ENCODE measurements at places on chromosomes 4 and X.

DNA sequence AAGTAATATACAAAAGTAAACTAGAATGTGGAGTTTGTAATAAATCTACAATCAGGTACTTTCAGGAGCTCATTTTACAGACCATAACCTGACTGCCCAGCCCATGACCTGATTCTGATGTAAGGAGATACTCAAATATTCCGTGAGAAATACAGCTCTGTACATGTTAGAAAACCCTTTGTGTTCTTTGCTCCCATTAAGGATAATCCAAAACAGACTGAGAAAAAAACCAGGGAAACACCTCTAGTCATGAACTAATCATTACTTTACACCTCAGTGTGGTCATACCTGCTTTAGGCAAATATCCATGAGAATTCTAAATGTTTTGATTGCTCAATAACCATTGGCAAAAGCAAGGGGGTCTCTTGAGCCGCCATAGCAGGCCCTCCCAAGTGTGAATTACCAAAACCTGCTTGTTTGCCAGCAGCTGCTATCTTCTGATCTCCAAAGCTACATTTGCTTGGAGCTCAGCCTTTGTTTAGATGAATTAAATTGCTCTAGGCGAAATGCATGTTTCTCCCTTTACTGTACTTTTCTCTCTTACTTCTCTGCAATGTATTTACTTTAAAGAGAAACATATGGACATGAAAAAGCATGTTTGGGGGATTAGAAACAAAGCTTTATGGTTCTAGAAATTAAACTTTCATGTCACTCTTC, 79.1 kb downstream of the ANKRD50 start:
- no peak for DNase-seq

DNA sequence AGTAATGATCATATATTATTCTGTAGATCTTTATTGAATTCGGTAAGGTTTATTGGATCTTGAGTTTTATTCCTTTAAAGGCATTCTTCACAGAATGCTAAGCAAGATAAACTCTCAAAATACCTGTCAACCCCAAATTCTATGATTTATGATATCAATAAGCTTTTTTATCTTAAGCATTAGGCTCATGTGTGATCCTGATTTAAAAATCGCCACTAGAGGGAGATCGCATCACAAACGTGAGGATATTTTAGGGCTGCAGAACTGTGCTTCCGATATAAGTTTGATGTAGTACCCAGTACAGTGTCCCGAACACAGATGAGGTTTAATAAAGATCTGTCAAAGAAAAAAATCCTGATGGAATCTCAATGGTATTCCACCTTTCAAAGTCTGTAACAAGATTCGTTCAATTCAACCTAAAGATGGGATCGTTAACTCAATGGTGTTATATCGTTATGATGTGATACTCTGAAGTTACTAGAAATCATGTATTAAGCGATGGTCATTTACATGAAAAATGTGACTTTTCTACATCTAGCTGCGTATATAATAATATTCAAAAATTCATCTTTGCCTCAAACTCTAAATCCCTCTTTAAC, 169.0 kb downstream of the CORIN start:
- no peak for DNase-seq

GRCh38 chr4:4862665-4863482, 3.4 kb downstream of the MSX1 start:
- no peak for DNase-seq

GRCh38 chr4:26081795-26082498, 167.9 kb downstream of the SMIM20 start:
- peak; percentile 24 for DNase-seq

- DNase-seq, result no peak
Observed at GRCh38 chr4:89737888-89738287, 99.1 kb downstream of the SNCA start.

Data from D721Med (cell line).